ENCODE measurements at places on chromosomes 5 and 9. TPM values are rescaled to one million over a fixed set of nuclear protein-coding genes. Genes with fewer than 3 reads are reported as not detected.

IL4 gene
- total RNA-seq, result not detected

GRCh38 chr9:13095056-13095455 is 184.4 kb downstream of the MPDZ start:
- peaks cover 4% of the 10 kb centered on the region for H3K4me1 ChIP-seq
- no peaks in the 10 kb centered on the region for H3K36me3 ChIP-seq
- H3K27ac ChIP-seq, result no peak overlapping the region
- no peak overlapping the region for H3K4me3 ChIP-seq

SH3TC2 gene
- 4.3 TPM for total RNA-seq

FBN2 gene
- total RNA-seq, result 57.4 TPM

- peak; percentile 56 for DNase-seq
- H3K4me1 ChIP-seq, result no peaks in the 10 kb centered on the region
- H3K27ac ChIP-seq, result no peak overlapping the region
- H3K4me3 ChIP-seq, result no peak overlapping the region
These were observed 75.5 kb downstream of the PHAX start for GRCh38 chr5:126676195-126676624.

DNA sequence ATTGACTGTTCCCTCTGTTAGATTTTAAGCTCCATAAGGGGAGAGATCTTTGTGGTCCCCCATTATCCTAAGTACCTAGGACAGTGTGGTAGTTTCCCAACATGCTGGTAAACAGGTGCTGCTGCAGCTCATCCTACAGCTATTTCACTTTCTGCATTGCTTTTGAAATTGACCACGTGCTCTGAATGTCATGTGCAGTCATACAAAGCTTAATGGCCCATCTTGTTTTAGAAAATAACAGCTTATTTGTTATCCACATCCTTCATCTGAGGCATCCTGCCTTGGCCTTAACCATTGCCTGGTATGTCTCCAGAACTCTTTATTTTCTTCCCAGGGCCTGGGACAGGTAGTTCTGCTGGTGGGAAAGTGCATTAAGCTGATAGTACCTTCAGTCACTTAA is 14.7 kb downstream of the PIK3R1 start:
- H3K27me3 ChIP-seq, result no peaks in the 10 kb centered on the region
- no peaks in the 10 kb centered on the region for H3K36me3 ChIP-seq
- peaks cover 10% of the 10 kb centered on the region for H3K4me1 ChIP-seq

ALDH1A1 gene
- 287 TPM for total RNA-seq

KCNMB1 gene
- 0.29 TPM for total RNA-seq
